AG04450 (cell line): ENCODE measurements at places on chromosomes 4 and X.

DNA sequence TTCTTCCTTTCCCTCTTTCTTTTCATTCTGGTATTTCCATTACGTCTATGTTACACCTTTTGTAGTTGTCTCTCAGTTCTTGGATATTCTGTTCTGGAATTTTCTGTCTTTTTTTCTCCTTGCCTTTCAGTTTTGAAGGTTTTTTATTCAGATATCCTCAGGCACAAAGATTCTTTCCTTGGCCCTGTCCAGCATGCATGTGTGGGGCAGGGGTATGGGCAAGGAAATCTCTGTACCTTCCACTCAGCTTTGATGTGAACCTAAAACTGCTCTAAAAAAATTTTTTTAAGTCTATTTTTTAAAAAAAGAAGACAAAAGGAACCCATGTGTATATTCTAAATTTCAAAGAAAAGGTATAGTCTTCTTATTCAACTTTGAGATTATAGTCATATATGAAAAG lies 180.5 kb downstream of the SOWAHB start:
- DNase-seq: no peak

- DNase-seq: no peak
Measured at GRCh38 chrX:8663325-8663724, 68.6 kb downstream of the ANOS1 start.

- no peak for DNase-seq
Measured at GRCh38 chrX:151793886-151794285, 59.3 kb downstream of the CNGA2 start.

- DNase-seq: no peak
Measured at GRCh38 chr4:23401572-23401971, 488.3 kb downstream of the PPARGC1A start.

DNA sequence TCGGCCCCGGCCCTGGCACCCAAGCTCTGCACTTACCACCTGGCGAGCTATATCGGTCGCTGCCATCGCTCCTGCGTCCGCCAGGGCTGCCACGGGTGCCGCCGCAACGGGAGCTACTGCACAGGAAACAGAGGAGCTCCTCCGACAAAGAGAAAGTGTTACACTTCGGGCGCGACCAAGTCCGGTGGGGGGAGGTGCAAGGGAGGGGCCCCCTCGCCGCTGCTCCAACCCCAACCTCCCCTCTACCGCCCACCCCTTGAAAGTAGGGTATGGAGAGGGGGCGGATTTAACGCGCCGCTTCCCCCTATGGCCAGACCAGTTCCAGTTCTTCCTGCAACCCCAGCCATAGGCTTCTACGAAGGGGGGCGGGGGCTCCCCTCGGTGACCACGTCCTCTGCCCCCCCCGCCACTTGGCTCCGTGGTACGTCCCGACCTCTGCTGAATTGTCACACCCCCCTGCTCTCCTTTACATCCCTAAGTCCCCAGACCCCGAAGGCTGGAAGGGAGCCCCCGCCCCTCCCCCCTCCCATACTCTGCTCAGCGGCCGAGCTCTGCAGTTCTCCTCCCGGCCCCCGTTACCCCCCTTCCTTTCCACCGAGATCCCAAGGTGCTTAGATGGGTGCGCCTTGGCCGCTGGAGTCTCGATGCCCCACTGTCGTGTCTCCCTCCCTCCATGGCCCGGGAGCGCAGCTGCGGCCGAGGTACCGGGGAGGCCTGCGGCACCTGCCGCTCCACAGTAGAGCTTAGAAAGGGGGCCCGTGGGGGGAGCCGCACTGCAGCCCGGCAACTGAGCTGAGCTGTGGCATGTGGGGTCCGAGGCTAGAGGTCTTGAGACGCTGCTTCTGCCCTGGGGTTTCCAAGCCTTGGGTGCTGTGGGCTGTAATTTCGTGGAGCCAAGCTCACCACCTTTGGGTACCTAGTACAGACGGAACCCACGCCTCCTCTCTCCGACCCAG lies at the start of gene SEPTIN6:
Gene SEPTIN6, minus strand, starts transcription at position 129 of the 956 bp plus-strand sequence. Its CDS starts 63 bp downstream, at position 66.
- DNase-seq: no peak

DNA sequence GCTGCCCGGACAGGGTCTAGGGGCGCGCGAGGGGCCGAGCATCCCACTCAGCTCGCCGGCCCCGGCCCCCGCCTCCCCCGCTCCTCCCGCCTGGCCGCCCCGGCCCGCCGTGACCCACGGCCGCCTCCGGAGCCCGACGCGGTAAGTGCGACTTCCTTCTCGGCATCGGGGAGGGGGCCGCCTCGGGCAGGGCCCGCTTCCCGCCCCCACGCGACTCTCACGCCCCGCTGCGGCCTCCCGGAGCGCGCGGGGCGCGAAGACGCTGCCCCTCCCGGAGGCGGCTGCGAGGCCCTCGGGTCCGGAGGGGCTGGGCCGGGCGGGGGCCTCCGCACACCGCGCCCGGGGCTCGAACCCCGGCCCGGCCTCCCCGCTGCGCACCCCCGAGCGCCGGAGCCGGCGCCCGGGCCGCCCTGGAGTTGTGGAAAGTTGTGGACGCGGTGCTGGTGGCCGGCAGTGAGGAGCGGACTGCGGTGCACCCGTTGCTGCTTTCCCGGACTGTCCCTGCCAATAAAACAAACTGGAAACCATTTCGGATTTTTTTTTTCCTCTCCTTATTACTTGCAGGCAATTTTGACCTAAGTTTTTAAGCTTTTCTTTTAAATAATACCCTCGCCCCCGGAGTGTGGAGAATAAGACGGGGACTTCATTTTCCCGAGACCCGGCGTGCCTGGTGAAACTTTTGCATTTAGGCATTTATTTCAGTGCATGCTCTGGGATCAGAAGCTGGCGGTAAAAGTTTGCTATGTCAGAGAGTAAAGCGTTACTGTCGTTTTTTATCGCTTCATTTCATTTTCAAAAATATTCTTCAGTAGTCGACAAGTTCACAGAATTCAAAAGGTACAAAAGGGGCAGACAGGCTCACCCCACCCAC lies 13.0 kb upstream of the TMEM156 start:
- no peak for DNase-seq

- DNase-seq: no peak
Measured at GRCh38 chr4:184439386-184439785, 35.0 kb downstream of the IRF2 start.

GRCh38 chrX:15142084-15142715 lies 127.7 kb downstream of the ASB9 start:
- DNase-seq: no peak

DNA sequence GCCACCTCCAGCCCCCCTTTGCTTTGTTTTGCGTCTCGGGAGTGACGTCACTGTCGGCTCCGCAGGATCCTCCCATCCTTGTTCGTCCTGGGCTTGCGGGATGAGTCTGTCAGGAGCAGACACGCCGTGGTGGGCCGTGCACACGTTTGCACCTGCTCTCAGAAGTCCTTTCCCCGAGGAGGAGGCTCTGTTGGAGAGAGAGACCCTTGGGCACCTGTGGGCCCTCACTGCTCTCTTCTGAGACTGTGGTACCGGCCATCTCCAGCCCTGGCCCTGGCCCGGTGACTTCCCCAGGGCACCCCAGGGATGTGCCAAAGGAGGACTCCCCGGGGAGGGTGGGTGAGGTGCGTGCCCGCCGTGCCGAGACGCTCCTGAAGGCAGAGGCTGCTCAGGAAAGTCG lies 76.1 kb upstream of the PPP2R3B start:
- DNase-seq: no peak

DNA sequence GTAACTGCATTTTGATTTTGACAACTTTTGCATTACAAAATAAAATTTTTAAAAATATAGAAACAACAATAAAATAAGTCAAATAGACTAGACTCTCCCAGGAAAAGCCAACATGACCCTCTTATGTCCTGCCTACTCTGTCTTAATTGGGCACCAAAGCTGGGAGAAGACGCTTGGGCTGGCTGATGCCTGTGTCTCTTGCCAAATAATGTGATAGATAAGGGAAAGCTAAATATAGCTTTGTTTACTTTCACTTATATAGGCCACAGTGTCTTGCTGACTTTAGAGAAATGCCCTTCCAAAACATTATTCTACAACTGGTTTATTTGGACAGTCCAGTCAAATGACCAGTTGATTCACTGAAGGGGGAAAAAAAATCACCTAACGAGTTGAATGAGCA lies 54.2 kb downstream of the FMR1NB start:
- no peak for DNase-seq

GRCh38 chr4:7052313-7052712 lies 9.1 kb downstream of the TADA2B start:
- DNase-seq: no peak

DNA sequence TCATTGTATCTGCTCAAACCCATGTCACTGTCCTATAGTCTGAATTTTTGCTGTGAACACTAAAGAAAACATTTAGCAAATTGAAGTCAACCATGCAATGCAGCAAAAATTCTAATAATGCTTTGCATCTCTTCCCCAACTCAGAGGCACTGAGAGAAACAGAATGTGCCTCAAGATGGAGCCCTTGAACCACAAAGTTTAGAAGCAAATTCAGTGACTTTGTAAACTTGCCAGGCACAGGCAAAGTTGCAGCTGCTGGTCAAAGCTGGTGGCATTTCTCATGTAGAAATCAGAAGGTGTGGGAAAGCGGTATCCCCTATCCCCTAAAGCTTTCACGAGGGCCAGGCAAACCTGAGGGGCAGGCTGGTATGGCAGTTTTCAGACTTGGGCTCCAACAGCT lies 121.7 kb upstream of the DIPK2B start:
- DNase-seq: peak; percentile 47
